Stimulated activated CD4-positive, alpha-beta T cell treated with anti-CD3 and anti-CD28 coated beads, TNF-alpha, amount 100 ng/mL, for 1 hour (primary cell): ENCODE measurements at places on chromosomes 7 and 10.
A peak's percentile ranks its signal among the peaks of the same experiment; 100 is the strongest.

- DNase-seq: no peak
Observed at GRCh38 chr10:28838908-28839307, 161.6 kb downstream of the BAMBI start.

DNA sequence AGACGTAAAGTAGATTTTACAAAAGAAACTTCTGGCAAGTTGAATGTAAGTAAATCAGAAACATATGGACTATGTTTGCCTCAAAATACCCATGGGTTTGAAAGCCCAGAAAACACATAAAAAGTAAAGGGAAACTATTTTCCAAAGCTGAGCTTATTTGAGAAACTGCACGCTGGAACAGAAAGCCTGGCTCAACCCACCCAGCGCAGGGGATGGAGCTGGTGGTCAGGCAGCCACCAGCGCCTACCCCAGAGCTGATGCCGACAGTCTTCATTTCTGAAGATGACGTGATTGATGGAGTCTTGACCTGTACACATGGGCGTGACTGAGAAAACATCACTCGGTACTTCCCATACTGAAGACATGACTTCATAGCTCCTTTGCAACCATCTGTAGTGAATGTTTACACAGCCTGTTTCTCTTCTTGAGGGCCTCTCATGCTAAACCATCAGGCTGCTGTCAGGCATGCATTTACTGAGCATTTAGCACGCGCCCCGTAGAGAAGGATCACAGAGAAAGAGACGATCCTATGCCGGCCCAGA lies 232.6 kb upstream of the AUTS2 start:
- DNase-seq: no peak

GRCh38 chr7:232410-233248 lies 40.3 kb downstream of the FAM20C start:
- no peak for DNase-seq

DNA sequence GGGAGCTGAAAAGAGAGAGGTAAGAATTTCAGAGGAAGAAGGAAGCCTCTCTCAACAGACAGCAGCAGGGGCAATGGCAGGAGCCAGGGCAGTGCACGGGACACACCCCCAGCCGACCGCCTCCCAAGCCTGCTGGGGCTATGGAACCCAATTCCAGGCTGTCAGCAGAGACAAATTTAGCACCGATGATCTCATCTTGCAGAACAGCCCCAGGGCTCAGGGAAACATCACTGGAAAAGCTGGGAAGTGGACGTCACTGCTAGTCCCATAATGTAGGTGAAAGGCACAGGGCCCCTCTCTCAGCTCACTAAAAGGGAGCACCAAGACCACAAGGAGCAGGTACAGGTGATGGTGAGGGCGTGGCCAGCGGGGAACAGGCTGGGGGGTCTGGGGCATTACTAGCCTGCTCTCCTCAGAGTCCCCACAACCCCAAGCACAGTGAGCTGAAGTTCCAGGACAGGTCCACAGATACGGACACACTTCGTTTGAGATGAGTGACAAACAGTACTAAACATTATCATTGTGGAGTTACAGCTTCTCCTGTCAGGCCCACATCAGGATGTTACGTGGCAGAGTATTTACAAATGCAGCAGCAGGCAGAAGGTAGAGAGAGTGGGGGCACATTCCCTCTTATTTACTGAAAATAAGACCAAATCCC lies 103.7 kb downstream of the PLXNA4 start:
- DNase-seq: no peak

- DNase-seq: no peak
Observed at GRCh38 chr10:48533951-48534720, 70.7 kb downstream of the ARHGAP22 start.

- no peak for DNase-seq
Observed at GRCh38 chr7:144650439-144650838, 185.4 kb downstream of the TPK1 start.

- no peak for DNase-seq
Observed at GRCh38 chr7:98467570-98468312, 66.9 kb upstream of the BAIAP2L1 start.

DNA sequence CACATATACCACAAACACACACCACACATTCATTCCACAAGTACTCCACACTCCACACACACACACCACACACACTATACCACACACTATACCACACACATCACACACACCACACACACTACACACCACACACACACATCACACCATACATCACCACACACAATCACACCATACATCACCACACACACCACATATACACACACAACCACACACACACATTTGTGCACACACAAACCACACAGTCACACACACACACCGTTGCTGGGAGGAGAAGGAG lies 112.8 kb downstream of the PTPN20 start:
- DNase-seq: no peak

GRCh38 chr10:91251430-91252056 lies 31.1 kb downstream of the PCGF5 start:
- DNase-seq: peak; percentile 5

GRCh38 chr10:24299578-24300260 lies 90.8 kb downstream of the KIAA1217 start:
- DNase-seq: no peak

- DNase-seq: no peak
Observed at GRCh38 chr10:78362406-78363022, 328.9 kb downstream of the RPS24 start.

GRCh38 chr7:122965306-122965705 lies 30.2 kb downstream of the TAS2R16 start:
- no peak for DNase-seq

GRCh38 chr10:100662067-100662466 lies 83.3 kb upstream of the PAX2 start:
- DNase-seq: no peak

- DNase-seq: no peak
Observed at GRCh38 chr10:102819054-102819453, 18.2 kb downstream of the CYP17A1 start.

GRCh38 chr10:27072436-27073114 lies 27.7 kb downstream of the ANKRD26 start:
- no peak for DNase-seq

DNA sequence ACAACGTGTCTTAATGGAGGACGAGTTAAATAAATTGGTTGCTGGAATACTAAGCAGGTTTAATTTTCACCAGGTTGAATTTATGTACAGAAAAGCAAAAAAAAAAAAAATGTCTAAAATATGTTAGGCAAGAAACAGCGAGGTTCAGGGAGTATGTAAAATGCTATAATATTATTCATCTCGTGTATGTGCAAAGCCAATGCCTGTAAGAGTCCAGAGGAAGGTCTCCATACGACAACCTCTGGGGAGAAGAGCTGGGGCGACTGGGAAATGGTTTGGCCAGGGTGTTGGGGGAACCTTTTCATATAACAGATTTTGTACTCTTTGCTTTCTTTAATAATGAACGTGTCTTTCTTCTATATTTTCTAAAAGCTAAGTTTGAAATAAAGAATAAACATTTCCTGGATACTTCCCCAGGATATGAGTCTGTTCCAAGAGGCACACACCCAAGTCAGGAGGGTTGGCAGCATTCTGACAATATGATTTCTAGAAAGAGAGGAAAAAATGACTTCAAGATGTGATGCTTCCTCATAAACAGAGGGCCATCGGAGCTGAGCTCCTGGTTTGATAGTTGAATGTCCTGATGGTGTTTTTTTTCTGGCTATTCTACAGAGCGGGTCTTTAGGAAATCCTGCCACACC lies 208.6 kb upstream of the MGMT start:
- DNase-seq: no peak

- DNase-seq: no peak
Observed at GRCh38 chr7:148918058-148918596, 34.0 kb upstream of the EZH2 start.

GRCh38 chr10:59342723-59343122 lies 19.6 kb downstream of the FAM13C start:
- no peak for DNase-seq

DNA sequence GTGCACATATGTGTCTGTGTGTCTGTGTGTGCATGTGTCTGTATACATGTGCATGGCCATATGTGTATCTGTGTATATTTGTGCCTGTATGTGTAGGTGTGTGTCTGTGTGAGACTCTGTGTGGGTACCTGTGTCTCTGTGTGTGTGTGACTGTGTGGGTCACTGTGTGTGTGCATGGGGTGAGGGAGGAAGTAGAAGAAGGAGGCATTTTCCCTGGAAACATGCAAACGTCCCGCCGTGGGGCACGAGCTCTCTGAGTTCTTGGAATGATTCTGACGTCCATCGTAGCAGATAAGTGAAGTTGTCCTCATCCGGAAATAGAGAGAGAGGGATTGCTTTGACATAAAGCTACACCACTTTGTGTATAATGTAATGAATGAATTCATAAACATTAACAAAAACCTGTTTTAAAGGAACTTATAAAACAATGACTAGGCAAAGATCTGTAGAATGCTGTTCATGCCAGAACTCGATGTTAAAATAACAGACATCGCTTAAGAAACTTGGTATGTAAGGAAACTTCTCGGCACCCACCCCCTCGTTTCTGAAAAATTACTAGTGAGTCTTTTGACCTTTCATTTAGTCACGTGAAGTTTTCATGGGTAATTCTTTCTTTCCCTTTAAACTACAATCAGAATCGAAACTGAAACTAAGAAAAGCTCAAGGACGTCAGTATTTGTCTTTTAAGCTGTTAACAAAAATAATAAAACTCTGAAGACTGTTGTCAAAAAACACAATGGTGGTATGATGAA lies 43.6 kb upstream of the KLF6 start:
- DNase-seq: no peak

DNA sequence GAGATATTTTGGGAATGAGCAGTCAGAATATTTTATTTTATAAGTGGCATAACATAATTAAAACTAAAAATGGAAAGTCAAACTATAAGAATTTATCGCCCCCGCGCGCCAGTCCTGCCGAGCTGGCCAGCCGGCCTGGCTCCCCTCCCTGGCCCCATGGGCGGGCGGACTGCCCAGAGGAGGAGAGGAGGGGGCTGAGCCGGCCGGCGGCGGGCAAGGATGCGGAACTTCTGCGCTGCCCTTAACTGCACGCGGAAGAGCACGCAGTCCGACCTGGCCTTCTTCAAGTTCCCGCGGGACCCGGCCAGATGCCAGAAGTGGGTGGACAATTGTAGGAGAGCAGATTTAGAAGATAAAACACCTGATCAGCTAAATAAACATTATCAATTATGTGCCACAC lies 96.8 kb downstream of the DKK1 start:
- no peak for DNase-seq

GRCh38 chr7:95599069-95599468 lies 2.8 kb upstream of the PDK4 start:
- no peak for DNase-seq

DNA sequence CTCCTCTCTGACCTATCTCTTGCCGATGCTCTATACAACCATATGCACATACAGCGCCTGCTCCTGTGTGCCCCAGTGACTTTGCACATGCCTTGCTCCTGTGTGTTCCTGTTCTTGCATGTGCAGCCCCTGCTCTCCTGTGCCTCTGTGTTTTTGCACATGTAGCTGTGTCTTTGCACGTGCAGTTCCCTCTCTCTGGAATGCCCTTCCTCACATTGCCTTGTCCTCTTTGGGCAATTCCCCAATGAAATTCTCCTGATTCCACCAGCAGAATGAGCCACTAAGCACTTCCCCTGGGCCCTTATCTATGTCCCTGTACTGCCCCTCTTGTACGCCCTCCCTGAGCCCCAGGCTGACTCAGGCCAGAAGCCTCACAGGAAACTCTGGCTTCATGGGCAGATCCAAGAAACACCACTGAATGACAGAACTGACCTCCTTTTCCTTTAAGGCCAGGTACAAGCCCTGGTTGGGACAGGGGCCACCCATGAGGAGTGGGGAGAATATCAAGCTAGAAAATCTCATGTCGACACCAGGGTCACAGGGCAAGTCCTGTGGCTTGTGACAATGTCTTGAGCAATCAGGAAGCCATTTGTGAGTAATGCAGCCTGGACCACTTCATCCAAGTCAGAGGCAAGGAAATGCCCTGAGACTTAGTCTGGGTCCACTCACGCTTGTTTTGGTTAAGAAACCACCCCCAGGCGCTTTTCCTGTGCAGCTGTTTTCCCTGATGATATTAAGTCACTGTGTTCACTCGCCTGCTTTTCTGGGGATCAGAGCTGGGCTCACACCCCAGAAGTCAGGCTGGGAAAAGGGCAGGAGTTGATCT lies 1.9 kb upstream of the ARHGAP22 start:
- no peak for DNase-seq

- no peak for DNase-seq
Observed at GRCh38 chr10:118107541-118107940, 60.8 kb upstream of the RAB11FIP2 start.

DNA sequence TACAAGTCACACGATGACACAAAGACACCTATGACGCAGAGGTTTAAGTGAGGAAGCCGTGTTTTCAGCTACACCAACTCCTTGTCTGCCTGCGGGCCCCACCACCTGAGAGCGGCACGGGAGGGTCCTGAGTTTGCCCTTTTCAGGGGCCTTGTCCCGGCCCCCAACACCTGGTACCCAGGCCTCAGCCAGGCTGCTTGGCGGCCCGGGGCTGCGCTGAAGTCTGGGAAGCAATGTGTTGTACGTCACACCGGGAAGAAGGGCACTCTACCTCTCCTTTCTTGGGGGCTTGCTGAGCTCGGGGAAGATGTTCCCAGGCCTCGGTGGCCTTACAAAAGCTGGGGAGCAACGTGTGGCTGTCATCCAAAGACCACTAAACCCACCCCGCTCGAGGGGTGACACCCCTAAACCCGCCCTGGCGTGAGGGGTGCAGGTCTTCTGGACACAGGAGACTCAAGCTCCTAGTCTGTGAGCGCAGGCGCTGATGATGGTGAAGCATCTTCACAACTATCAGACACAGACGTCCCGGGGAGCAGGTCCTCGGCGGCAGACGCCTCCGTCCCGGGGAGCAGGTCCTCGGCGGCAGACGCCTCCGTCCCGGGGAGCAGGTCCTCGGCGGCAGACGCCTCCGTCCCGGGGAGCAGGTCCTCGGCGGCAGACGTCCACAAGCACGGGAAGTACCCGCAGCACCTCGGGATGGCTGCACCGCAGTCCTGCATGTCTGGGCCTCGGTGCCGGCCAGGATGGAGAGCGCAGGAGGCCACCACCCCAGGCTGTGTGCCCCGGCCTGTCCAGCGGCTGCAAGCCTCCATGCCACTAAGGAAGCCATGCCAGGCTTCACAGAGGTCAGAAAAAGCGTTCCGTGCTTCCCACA lies 15.4 kb downstream of the CFAP46 start:
- DNase-seq: no peak

DNA sequence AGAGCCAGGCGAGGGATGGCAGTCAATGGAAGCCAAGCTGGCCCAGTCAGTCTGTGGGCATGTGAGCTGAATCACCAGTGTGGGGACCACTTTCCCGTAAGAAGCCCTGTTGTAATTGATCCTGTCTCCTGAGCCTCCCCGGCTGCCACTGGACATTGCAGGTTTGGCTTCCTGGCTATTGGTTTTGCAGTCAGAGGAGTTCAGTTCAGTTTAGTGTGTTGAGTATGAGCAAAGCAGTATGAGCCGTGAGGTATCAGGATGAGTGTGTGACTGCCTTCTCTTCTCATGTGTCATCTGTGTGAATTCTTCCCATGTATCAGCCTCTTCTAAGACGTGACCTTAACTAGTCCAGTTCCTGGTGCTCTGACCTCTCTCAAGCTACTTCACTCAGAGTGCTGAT lies 227.4 kb downstream of the PRKG1 start:
- DNase-seq: no peak
